ENCODE measurements at places on chromosomes 12 and 14. TPM values are rescaled to one million over a fixed set of nuclear protein-coding genes. Genes with fewer than 3 reads are reported as not detected.

The AICDA gene
- not detected for total RNA-seq

The OTUB2 gene
- total RNA-seq: 0.98 TPM

The NRXN3 gene
- total RNA-seq: 0.34 TPM

The CACNA1C gene
- total RNA-seq: 8.2 TPM

The LUM gene
- 747 TPM for total RNA-seq

The ADSS1 gene
- total RNA-seq: 9.4 TPM

The CD163L1 gene
- not detected for total RNA-seq

The CEP83 gene
- 5.7 TPM for total RNA-seq

The MEG3 gene
- 35.4 TPM for total RNA-seq

The ALDH1L2 gene
- total RNA-seq: 53.7 TPM

The ENDOU gene
- total RNA-seq: not detected

The IL31 gene
- not detected for total RNA-seq

The KLRD1 gene
- total RNA-seq: 0.88 TPM

The GLT1D1 gene
- total RNA-seq: not detected

The KRT78 gene
- not detected for total RNA-seq

The GUCY2C gene
- not detected for total RNA-seq

The TRPV4 gene
- total RNA-seq: 2.6 TPM

The FAM222A gene
- total RNA-seq: 0.64 TPM

The LBHD2 gene
- total RNA-seq: not detected

The POC1B gene
- 8.7 TPM for total RNA-seq

The SLC2A13 gene
- total RNA-seq: 12.0 TPM

The AQP6 gene
- total RNA-seq: 0.37 TPM

The STAB2 gene
- not detected for total RNA-seq

The AGAP2 gene
- total RNA-seq: not detected

The SPSB2 gene
- total RNA-seq: 8.2 TPM

The TGFB3 gene
- total RNA-seq: 26.2 TPM

The CDKN1B gene
- 36.3 TPM for total RNA-seq

The TCL1B gene
- not detected for total RNA-seq

The SERPINA9 gene
- total RNA-seq: not detected

The TMEM233 gene
- 0.62 TPM for total RNA-seq

The STYX gene
- 16.7 TPM for total RNA-seq

The RNFT2 gene
- 3.2 TPM for total RNA-seq

The NPAS3 gene
- 0.10 TPM for total RNA-seq

The TMEM229B gene
- total RNA-seq: 1.9 TPM

The SYT1 gene
- not detected for total RNA-seq

The IGFBP6 gene
- 457 TPM for total RNA-seq

The CINP gene
- total RNA-seq: 61.3 TPM

The RDH16 gene
- total RNA-seq: not detected

The LRTM2 gene
- total RNA-seq: not detected

The ORAI1 gene
- total RNA-seq: 5.3 TPM

The B4GALNT1 gene
- total RNA-seq: 0.29 TPM

The POTEG gene
- total RNA-seq: not detected

The OVCH1 gene
- 0.20 TPM for total RNA-seq

The MLXIP gene
- total RNA-seq: 25.1 TPM

The BHLHE41 gene
- 4.9 TPM for total RNA-seq

The EGLN3 gene
- total RNA-seq: 6.4 TPM

The CREBL2 gene
- 22.0 TPM for total RNA-seq

The TEX52 gene
- not detected for total RNA-seq
